ENCODE measurements at places on chromosomes 12 and 14. TPM values are rescaled to one million over a fixed set of nuclear protein-coding genes. Genes with fewer than 3 reads are reported as not detected.

Gene RD3L
- total RNA-seq = not detected

Gene PIWIL1
- not detected for total RNA-seq

Gene PAX9
- not detected for total RNA-seq

Gene MYF6
- not detected for total RNA-seq

Gene HOXC10
- total RNA-seq = not detected

Gene CD163L1
- total RNA-seq = 1.6 TPM

Gene KIF26A
- total RNA-seq = not detected

Gene ZNF410
- total RNA-seq = 73.9 TPM

Gene SERPINA10
- not detected for total RNA-seq

Gene RHOF
- total RNA-seq = 3.0 TPM

Gene MUCL1
- total RNA-seq = not detected

Gene PTPRR
- total RNA-seq = 0.18 TPM

Gene PTPRB
- 6.5 TPM for total RNA-seq

Gene CCDC196
- total RNA-seq = not detected

Gene C12orf54
- not detected for total RNA-seq

Gene CLEC4C
- not detected for total RNA-seq

Gene LRFN5
- total RNA-seq = 3.6 TPM

Gene EPYC
- total RNA-seq = not detected

Gene ETFBKMT
- total RNA-seq = 2.5 TPM

Gene SCN8A
- total RNA-seq = 14.7 TPM

Gene ITGB7
- under 0.01 TPM for total RNA-seq

Gene GLIPR1L1
- not detected for total RNA-seq

Gene OTX2
- not detected for total RNA-seq

Gene DLK1
- total RNA-seq = not detected

Gene CLEC9A
- total RNA-seq = not detected
